ENCODE measurements at places on chromosomes 5 and 9.

DNA sequence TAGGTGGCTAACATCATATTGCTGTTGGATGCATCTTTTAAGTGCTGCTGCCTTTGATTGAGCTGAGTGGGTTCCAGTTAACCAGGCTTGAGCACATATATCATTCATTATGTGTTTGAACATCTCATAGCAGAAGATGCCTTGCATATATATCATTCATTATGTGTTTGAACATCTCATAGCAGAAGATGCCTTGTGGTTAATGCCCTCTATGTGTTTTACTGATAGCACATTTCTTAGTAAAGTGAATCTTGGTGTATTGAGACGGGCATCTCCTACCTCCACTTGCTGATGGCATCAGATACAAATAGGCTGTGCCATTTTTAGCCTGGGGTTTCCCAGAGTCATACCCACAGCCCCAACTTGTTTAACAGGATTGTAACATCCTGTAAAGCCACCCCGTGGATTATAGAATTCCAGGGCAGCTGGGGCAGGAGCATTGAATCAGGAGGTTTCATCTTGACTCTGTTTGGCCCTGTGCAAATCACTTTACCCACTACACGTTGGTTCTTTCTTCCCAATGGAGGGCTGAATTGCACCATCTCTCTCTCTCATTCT, 26.5 kb downstream of the MTAP start:
- DNase-seq, result no peak

GRCh38 chr9:108444400-108445358, 411.1 kb downstream of the ACTL7B start:
- peak; percentile 87 for DNase-seq

- DNase-seq, result no peak
These were observed 42.8 kb upstream of the HK3 start for GRCh38 chr5:176941951-176942350.

DNA sequence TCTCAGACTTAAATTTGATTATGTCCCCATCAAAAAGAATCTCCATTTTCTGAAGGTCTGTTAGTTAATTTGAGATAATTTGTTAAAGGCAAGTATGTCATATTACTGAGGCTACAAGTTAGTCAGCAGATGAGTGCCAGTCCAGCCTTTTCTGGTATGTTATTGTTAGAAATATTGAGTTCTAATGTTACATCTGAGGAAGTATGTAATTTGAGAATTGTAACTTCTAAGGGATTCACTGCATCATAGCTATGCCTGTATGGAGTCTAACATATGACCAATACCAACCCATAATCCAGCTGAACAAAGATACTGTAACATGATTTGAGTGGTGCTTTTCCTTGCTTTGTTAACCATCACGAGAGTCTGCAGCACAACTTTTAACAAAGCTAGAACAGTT, 13.9 kb downstream of the SLC23A1 start:
- DNase-seq, result no peak

GRCh38 chr9:15306068-15306756, 804 bp downstream of the TTC39B start:
- no peak for DNase-seq

- no peak for DNase-seq
These were observed 20.7 kb downstream of the OR2S2 start for GRCh38 chr9:35937227-35937626.

GRCh38 chr5:99019254-99019653, 90.4 kb upstream of the CHD1 start:
- DNase-seq, result no peak

- peak; percentile 12 for DNase-seq
These were observed 18.3 kb upstream of the TNFSF15 start for GRCh38 chr9:114824110-114824509.

GRCh38 chr5:141935538-141935937, 11.9 kb downstream of the DELE1 start:
- DNase-seq, result no peak

- no peak for DNase-seq
These were observed 2.7 kb downstream of the TNFAIP8 start for GRCh38 chr5:119358530-119358900.

DNA sequence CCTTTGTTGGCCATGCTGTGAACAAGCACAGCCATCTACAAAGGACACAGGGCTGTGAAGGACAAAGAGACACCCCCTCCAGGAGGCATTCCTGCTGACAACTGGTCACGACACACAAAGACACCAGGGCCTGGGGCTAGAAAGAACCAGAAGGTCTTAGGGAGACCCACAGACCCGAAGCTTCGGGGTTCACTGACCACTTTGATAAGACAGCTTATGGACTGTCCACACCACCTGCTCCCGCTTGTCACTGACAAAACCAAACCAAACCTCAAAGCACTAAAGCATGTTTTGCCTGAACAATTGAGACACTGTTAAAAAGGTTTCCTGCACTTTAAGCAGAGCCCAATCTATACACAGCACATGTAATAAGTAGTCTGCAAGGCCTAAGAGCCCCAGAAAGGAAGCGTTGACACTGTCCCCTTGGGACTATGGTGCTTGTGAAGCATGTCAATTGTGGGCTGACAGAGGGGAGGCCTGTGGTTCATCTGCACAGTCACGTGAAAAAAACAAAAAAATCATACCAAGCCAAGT, 185.0 kb downstream of the GAPVD1 start:
- no peak for DNase-seq

DNA sequence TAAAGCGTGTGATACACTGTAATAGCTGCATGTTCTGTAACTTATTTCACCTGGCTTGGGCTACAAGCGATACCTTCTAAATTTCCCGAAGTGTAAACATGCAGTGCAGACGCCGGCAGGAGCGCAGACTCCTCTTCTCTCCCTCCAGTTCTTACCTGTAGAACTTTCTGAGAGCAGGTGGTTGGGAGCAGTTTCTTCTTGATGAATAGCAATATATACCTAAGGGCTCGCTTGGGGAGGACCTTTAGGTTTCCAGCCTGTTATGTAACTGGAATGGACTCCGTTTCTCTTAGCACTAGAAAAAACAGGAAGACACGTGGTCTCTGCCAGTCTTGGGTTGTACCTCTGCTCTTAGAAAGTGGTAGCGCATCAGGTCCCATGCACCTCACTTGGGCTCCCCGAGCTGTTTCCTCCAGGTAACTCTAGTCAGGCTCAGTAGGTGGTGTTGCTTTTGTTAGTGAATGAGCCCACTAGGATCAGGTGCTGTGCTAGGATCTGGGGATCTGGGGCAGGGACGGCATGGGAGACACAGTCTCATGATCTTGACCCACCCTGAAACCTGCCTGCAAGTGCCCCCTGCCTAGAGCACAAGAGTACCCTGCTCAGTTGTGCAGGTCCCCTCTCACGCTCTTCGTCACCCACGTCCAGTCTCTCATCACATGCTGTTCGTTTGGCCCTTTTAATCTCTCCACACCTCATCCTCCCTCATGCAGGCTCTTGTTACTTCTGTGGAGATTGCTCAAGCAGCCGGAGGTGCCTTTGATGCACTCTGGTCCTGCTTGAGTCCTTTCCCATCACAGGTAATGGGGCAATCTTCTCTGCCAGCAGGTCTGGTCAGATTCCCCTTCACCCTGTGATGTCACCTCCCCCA, 2.8 kb downstream of the TENT4A start:
- DNase-seq, result no peak

DNA sequence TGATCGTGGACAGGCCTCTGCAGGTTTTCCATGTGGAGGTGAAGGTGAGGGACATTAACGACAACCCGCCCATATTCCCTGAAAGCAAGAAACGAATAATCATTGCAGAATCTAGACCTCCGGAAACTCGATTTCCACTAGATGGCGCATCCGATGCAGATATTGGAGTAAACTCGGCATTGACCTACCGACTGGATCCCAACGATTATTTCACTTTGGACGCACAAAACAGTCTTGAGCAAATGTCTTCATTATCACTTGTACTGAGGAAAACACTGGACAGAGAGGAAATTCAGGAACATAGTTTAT, 621 bp downstream of the PCDHA13 start:
- DNase-seq, result peak; percentile 59

DNA sequence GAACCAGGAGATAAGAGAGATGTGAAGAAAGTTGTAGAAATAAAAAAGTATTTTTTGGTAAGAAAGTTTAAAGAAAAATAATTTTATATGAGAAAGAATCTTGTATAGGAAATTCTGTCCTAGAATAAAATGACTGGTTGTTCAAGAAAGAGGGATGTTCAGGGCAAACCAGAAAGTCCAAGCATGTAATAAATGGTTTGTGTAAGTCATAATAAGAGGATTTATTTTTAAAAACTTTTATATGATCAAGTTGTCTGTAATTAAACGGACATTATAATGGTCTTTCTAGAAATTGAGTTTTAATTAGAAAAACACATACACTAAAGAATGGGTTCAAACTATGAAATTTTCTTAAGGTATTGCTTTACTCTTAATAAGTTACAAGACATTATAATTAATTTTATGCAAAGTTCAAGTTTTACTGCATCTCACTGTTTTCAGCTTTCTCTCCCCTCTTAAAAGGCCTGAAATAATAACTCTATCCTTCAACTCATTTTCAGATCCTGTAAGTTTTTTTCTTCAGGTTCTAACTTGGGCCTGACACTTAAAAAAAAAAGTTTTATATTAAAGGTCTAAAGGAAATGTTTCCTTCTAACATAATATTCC, 56.1 kb upstream of the ZNF300 start:
- DNase-seq, result peak; percentile 32

DNA sequence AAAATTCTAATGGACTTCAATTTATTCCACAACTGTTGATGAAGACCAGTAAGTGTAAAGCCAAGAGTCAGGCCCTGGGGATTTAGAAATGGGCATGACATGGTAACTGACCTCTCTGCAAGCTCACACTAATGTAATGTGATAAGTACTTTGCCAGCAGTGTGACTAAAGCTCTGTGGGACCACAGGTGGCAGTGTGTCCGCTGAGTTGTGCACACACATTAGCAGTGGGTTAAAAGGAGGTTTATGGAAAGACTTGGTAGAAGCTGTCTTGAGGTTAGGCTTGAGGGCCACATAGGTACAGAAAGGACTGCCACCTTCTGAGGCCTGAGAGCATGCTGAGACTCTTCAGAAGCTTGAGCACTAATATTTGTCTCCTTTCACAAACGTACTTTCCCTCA, 67.6 kb downstream of the UBAP1 start:
- no peak for DNase-seq

GRCh38 chr5:607541-608428, 4.4 kb upstream of the CEP72 start:
- no peak for DNase-seq

All from RKO (cell line).